ENCODE measurements at places on chromosomes 3 and 15.

DNA sequence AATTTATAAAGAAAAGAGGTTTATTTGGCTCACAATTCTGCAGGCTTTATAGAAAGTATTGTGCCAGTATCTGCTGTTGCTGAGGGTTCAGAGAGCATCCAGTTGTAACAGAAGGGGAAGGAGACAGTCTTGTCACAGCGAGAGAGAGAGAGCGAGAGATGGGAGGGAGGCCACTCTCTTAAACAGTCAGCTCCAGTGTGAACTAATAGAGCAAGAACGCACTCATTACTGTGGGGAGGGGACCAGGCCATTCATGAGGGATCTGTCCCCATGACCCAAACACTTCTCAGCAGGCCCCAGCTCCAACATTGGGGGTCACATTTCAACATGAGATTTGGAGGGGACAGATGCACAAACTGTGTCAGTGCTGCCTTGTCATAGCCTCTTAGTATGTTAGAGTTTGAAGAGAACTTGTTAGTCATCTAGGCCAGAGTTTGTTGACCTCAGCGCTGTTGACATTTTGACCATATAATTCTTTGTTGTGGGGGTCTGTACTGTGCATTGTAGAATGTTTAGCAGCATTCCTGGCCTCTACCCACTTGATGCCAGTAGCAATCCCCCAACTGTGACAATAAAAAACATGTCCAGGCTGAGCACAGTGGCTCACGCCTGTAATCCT, 15.3 kb downstream of the STARD9 start:
- no peak for DNase-seq

GRCh38 chr15:100129677-100130076, 212.1 kb downstream of the ADAMTS17 start:
- DNase-seq = no peak

GRCh38 chr3:138332472-138333073, 2.9 kb upstream of the NME9 start:
- DNase-seq = peak; percentile 61

- no peak for DNase-seq
Measured at GRCh38 chr3:64178419-64178818, 46.8 kb downstream of the PRICKLE2 start.

- no peak for DNase-seq
Measured at GRCh38 chr3:126100269-126100633, 16.3 kb upstream of the SLC41A3 start.

DNA sequence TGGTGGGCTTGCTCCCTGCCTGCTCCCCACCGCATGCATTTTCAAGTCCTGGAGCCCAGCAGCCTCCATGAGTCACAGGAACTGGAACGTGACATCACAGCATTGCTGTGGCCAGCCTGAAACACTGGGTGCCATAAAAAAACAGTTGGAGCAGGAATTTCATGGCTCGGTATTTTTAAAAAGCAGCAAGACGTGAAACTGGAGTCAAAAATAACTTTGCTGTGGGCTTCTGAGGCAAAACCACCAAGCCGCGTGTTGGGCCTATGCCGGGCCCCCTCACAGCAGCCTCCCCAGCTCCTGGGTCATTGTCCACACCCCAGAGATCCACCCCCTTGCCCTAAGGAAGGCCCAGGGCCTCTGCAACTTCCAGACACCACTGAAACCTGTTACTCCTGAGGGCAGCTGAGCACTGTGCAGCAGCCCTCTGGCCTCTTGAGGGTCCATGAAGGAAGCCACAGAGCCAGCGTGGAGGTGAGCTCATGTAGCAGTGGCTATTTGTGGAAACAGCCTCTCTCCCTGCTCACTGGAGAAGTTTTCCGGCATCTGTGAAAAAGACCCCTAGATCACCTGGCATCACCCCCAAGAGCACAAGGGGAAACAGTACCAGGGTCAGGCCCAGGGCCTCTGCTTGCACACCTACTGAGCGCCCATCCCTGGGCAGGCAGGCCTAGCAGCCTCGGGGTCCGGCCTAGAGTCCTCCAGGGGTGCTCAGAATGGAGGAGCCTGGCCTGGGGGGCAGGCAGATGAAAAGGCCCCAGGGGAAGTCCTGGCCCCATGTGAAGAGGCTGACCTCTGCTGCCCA, 34.0 kb upstream of the DUSP7 start:
- peak; percentile 81 for DNase-seq

DNA sequence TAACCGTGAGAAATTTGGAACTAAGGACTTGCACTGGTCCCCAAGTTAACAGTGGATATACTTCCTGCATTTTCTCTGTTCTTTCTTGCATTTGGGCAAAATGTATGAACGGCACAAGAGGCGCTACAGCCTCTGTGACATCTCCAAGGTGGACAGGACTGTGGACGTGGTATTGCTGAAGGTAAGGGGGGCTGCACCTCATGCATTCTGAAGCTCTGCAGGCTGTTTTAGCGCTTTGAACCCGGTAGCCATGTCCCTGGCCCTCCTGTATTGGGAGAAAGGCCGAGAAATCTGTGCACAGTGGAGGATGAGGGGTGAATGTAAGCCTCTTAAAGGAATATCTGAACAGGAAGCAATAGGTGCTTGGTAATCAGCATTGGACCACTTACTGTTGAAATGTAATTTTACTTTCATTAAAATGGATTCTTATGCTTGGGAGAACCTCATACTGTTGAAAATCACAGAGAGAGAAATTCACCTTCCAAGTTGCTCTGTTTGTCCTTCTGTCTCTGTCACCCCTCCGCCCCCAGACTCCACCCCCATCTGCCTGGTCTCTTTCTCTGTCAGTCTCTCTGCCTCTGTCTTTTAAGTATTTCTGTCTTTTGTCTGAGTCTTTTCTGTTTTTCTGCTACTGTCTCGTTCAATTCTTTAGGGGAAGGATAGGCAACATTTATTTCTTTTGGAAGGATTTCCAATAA, 174.6 kb downstream of the KLHL25 start:
- no peak for DNase-seq

DNA sequence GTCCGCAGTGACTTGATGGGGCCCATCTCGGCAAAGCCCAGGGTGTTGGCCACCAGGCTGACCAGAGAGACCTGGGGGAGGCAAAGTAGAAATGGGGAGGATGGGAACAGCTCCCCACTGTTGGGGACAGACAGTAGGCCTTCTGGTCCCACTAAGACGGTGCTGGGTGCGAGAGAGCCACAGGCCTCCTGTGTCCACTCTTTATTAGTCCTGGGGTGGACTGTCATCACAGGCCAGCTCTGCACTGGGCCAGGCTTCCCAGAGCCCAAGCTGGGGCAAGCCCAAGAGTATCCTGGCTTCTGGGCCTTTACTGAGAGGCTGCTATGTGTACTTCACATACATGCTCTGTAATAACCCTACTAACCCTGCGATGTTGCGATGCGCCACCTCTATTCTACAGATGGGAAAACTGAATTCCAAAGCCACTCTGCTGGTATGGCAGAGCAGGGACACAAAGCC, 66.4 kb downstream of the EXOG start:
- DNase-seq = no peak
